Fibroblast of skin of left biceps (primary cell): ENCODE measurements at places on chromosomes 6 and 20.

- DNase-seq: peak; percentile 69
These were observed at the start of gene ADGRB3 for GRCh38 chr6:68634726-68635411. ADGRB3 (plus strand) TSS chr6:68635282; CDS start chr6:68638676, 3,394 bp downstream.

DNA sequence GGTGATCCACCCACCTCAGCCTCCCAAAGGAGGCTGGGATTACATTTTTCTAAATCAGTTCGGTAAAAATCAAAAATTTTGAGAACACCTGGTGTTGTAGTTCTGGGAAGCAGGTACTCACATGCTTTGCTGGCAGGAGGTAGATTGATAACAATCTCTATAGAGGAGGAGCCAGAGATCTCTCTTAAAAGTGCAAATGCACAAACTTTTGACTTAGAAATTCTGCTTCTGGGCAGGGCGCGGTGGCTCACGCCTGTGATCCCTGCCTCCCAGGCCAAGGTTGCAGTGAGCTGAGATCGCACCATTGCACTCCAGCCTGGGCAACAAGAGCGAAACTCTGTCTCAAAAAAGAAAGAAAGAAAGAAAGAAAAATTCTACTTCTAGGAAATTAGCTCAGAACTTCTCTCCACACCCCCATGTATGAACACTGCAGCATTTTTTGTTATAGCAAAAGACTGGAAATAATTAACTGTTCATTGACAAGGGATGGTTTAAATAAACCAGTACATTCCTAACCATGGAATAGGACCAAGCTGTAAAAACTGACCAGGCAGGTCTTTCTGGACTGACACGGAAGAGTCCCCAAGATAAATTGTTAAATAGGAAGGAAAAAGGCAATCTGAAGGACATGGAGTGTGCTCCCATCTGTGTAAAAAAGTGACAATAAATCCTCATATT is 14.4 kb upstream of the TRIB3 start:
- DNase-seq: no peak

GRCh38 chr6:23775127-23775526 is 350.9 kb upstream of the NRSN1 start:
- no peak for DNase-seq

- no peak for DNase-seq
These were observed 20.6 kb downstream of the RBCK1 start for GRCh38 chr20:428658-429200.

GRCh38 chr20:8368670-8369069 is 236.6 kb downstream of the PLCB1 start:
- no peak for DNase-seq

DNA sequence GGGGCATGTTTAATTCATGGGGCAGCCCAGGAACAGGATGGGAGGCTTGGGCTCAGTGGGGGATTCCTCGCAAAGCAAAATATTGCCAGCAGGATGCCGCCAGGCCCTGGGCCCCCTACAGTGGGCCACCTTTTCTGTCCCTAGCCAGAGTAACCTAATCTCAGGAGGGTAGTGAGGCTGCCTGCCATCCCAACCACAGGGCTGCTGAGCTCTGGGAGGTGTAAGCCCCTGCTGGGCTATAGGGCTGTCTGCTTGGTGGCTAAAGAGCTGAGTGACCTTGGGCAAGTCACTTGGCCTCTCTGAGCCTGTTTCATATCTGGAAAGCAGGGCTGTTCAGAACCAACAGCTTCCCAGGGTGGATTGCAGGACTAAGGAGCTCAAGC is 35.7 kb upstream of the CDH22 start:
- no peak for DNase-seq

DNA sequence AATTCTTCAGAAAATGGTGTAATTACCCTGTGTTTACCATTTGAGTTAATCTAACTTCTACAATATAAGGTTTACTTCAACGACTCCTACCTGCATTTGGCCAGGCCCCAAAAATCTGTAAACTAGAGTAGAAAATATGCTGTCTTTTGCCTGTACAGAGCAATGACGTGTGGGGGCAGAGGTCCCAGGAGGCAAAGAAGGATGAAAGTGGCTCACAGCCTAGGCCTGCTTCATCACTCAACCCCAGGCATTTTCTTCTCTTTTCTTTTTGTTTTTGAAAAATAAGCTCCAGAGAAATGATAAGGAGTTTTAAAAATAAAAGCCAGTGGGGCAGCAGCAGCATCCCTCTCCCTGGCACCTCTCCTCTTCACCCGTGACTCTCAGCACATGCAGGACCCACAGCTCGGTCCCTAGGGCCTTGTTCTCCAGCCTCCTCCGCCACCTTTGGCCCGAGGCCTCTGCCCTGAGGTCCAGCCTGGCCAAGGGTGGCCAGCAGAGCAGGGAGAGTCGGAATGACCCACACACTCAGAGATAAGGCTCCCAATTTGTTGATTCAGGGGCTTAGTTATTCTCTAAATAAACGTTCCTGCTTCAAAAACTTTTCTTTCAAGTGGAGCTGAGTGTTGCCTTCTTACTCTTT is 310.3 kb upstream of the RNF24 start:
- DNase-seq: no peak

GRCh38 chr6:159639721-159640120 is 53.3 kb downstream of the SOD2 start:
- DNase-seq: no peak

DNA sequence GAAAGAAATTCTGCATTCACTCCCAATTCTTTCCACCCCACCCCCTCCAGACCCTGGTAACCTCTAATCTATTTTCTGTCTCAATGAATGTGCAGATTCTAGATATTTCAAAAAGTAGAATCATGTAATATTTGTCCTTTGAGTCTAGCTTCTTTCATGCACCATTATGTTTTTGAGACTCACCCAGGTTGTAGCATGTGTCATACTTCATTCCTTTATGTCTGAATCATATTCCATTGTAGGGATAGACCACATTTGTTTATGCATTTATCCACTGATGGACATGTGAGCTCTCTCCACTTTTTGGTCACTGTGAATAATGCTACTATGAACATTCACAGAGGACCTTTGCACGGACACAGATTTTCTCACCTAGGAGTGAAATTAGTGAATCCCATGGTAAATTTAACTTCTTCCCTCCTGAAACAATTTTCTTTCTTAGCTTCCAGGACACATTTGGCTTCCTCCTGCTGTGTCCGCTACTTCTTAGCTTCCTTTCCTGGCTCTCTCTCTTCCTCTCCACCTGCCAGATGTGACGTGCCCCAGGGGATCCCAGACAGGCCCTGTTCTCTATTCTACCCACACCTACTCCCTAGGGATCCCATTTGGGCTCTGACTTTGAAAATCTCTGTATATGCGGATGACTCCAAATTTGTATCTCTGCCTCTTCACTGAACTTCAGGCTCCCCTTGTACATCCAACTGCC is 24.1 kb upstream of the ARFGEF2 start:
- peak; percentile 58 for DNase-seq

- no peak for DNase-seq
These were observed 32.6 kb upstream of the TBC1D7 start for GRCh38 chr6:13360671-13361540.

GRCh38 chr6:136677344-136677743 is 114.9 kb downstream of the MAP3K5 start:
- no peak for DNase-seq

GRCh38 chr20:14604143-14604542 is 266.7 kb upstream of the FLRT3 start:
- no peak for DNase-seq

DNA sequence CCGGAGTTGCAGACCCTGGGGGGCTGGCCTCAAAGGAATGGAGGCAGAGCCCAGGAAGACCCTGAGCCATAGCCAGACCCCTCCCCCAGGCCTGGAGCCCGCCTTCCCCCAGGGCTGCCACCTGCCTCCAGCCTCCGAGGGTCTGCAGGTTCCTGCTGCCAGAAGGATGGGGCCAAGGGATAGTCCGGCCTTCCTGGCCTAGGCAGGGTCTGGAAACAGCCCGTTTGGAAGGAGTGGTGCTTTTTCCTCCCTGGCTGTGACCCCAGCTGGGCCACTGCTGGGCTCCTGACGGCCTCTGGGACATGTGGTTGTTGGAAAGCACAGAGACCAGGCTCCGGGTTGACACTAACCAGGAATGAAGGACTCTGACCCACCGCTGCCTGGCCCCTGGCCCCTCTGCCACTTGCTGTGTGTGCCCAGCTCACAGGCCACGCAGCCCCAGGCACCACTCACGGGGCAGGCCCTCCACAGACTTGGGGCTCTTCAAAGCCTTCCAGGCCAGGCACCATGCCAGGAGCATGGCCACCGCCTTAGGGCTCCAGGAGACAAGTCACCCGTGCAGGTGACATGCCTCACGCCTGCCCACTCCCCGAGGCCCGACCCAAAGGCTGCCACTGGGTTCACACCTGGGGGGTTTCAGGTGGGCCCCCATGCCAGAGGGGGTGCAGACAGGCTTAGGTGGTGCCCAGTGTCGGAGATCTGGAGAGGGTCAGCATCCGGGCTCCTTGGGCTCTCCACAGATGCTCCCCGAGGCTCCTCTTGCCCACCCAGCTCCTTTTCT is 3.9 kb upstream of the LAMA5 start:
- no peak for DNase-seq

DNA sequence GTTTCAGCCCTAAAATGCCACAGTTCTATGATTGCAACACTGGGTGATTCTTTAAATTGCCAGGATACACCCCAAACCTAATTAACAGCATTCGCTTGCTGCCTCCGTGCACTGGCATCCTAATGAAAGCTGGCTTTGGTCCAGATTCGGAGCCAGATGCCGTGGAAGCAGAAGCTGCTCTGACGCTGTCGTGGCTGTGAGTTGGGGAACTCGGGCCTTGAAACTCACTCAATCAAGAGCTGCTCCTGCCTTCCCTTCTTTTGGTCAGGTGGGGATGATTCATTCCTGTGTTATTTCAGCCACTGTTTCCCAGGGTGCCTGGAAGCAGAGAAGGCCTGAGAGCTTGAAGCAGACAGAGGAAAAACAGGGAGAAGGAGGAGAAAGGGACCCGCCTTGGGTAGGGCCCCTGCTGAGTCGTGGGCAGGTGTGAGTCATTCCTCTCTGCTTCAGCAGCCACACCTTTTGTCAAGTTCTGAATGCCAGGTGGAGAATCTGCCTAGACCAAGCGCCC is 36.2 kb upstream of the DSP start:
- DNase-seq: peak; percentile 30

- no peak for DNase-seq
These were observed 34.6 kb downstream of the GCNT2 start for GRCh38 chr6:10555625-10556309.
